ENCODE measurements at places on chromosomes 16 and 17.
A peak's percentile ranks its signal among the peaks of the same experiment; 100 is the strongest.

DNA sequence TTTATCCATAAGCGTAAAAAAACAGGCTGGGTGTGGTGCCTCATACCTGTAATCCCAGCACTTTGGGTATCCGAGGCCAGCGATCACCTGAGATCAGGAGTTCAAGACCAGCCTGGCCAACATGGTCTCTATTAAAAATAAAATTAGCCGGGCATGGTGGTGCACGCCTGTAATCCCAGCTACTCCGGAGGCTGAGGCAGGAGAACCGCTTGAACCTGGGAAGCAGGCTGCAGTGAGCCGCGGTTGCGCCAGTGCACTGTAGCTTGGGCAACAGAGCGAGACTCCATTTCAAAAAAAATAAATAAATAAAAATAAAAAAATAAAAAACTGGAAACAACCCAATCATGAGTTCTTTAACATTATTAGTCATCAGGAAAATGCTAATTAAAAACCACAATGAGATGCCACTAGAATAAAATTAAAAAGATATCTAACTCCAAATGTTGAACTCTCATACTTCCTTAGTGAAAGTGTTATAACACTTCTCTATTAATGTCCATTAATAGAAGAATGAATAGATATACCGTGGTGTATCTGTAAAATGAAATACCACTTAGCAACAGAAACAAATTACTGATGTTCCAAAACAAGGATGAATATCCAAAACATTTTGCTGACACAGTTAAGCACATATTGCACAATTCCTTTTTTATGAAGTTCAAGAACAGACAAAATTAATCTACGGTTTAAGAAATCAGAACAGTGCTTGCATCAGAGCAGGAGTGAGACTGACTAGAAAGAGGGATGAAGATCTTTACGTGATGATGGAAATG is 13.1 kb downstream of the MPHOSPH6 start:
- no peak for DNase-seq

GRCh38 chr16:19406891-19407491 is 10.7 kb upstream of the TMC5 start:
- no peak for DNase-seq

DNA sequence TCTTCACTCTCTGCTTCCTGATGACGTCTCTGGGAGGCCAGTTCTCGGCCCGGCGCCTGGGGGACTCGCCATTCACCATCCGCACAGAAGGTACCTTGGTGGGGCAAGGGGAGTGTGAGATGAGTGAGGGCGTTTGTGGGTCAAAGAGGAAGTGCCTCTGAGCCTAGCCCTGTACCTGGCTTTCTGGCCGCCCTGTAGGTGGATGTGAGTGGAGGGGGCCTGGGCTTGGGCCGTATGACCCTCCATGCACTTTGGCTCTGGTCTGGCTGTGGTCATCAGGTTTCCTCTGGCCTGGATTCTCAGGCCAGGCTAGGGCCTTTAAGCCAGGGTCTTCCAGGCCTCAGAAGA is 4.6 kb downstream of the MGAT5B start:
- DNase-seq: no peak

DNA sequence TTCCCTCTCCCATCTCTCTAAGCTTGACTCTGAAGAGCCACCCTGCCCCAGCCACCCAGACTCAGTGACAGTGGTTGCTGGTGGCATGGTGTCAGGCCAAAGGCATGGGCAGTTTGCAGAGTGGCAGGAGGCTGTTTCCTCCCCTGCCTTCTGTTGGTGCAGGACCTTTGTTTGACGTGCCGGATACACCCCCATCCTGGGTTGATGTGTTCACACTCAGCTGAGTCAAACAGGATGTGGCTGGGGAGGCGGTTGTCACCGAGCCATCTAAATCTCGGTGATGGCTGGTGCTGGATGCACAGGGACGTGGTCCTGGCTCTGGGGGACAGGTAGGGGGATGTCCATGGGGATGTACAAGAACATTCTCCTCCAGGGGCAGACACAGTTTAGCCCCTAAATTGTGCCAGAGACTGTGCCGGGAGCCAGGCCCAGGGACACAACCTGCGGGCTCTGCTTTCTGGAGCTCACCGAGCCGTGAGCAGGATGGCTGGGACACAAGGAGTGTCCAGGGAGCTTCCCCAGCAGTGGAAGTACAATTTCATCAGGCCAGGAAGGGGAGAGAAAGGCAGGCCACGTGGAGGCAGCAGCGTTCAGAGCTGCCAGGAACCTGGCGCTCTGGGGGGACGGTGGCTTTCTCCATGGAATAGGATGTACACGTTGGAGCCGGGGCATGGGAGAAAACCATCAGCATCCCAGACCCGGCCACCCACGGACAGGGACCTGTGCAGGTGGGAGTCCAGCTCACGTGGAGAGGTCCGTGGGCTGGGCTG is 264.2 kb downstream of the SEC14L1 start:
- DNase-seq: peak; percentile 93

GRCh38 chr17:71937914-71938313 is 182.9 kb upstream of the SOX9 start:
- no peak for DNase-seq

GRCh38 chr16:48556913-48557351 is 53.0 kb downstream of the N4BP1 start:
- DNase-seq: peak; percentile 45

DNA sequence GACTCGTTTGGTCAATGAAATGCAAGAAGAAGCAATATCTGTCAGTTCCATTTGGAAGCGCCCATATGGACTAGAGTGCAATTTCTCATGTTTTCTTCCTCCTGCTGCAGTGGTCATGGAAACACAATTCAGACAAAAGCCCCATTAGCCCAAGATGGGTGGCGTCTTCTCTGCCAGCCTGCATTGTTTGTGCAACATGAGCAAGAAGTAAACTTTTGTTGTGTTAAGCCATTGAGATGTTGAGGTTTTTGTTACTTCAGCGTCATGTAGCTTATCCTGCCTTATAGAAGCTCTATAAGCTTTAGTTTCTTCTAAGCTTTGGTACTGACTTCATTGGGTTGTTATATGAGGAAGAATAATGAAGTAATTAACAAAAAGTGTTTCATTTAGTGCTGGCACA is 137.4 kb downstream of the NPIPB5 start:
- no peak for DNase-seq

DNA sequence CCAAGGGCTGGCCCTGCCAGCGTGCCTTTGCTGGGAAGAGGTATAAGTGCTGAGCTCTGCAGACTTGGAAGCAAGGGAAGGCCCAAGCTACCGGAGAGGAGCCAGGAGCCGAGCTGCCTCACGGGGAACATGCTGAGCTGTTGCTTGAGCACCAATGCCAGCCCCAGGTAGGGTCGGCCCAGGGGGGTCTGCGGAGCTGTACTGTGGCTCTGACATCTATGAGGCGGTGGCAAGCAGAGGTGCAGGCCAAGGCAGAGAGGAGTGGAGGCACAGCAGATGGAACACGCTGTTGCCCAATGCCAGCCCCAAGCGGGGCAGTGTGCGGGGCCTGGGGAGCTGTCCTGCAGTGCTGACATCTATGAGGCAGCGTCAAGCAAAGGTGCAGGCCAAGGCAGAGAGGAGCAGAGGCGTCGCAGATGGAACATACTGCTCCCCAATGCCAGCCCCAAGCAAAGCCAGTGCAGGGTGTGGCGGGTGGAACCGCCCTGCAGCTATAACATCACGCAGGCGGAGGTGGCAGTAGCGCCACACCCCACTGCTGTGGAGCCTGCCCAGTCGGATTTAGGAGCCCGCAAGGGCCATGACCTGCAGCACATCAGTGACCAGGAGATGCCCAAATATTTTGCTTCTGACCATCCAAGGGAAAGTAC is 10.0 kb downstream of the GGA2 start:
- DNase-seq: no peak

DNA sequence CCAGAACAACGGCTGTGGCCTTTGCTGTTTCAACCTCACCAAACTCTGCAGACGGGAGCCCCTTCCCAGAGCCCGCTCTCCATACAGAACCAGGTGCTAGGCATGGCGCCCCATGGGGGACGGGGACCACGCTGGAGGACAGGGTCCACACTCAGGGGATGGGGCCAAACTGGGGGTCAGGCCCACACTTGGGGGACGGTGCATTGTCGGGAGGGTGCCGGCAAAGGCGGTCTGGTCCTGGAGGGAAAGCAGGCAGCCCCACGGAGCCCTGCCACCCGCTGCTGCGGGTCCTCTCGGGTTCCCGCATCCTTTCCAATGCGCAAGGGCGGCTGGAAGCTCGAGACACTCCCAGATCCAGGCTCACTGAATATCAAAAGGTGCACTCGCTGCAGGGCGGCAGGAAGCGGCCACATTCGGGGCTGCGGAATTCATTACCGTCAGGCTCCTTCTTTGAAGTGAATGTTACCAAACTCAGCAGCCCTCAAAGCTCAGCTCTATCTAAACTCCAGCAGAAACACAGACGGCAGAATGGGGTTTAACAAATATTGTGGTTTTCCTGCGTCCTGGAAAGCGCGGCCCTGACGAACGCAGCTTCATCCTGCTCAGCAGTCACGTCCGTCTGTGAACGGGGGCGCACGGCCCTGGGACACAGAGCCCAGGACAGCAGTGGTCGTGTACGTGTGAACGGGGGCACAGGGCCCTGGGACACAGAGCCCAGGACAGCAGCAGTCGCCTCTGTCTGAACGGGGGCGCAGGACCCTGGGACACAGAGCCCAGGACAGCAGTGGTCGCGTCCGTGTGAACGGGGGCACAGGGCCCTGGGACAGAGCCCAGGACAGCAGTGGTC is 41.3 kb downstream of the LMF1 start:
- DNase-seq: no peak

- no peak for DNase-seq
These were observed 59.8 kb downstream of the KPNA2 start for GRCh38 chr17:68095205-68095811.

GRCh38 chr17:49456183-49456965 is 38.7 kb upstream of the NGFR start:
- DNase-seq: peak; percentile 85

GRCh38 chr16:11340710-11341109 is 4.5 kb upstream of the RMI2 start:
- no peak for DNase-seq

- DNase-seq: no peak
These were observed 5.4 kb downstream of the DYNC1LI2 start for GRCh38 chr16:66746048-66746447.

GRCh38 chr16:8782673-8783072 is 14.8 kb downstream of the TMEM186 start:
- DNase-seq: no peak

DNA sequence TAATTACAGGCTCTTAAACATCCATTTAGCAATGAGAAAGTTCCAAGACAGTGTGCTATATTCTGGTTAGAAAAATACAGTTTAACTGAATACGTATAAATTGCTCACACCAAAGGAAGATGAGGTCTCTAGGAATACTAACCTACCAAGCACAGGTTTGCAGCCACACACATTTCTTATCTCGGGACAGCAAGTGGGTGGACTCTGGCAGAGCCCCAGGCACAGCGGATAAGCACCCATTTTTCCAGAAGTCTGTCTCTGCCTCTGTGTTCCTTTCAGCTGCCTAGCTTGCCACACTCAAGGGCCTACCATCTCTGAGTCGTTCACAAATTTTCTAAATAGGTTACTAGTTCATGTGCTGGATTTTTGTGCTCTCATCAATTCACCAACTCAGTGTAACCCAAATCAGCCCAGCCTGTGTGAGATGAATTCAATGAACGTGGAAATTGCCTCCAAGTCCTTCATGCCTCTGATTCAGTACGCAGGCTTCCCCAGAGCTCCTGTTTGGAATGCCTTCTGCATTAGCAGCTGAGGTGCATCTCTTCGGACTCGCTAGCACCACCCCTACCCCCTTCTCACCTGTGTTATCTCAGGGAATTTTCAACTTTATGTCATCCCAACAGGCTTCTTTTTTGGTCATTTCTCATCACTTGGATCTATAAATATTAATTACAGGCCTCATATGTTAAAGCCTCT is 581.0 kb upstream of the CDH11 start:
- no peak for DNase-seq

GRCh38 chr17:17682737-17683680 is 1.8 kb downstream of the RAI1 start:
- peak; percentile 61 for DNase-seq

DNA sequence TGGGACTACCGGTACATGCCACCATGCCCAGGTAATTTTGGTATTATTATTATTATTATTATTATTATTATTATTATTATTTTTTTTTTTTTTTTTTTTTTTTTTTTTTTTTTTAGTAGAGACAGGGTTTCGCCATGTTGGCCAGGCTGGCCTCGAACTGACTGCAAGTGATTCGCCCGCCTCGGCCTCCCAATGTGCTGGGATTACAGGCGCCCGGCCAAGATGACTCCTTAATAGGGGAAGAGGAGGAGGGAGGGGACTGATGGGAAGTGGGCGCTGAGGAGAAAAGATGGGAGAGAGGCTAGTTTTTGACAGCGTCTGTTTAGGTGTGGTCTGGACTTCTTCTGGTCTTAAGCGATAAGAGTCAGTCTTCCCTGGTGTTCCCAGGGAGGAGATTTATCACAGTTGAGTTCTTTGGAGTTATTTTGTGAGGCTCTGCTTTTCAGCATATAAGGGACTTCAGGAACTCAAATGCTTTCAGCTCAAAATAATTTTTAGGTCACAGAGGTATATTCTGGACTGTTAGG is 34.4 kb upstream of the SLC5A10 start:
- DNase-seq: no peak

GRCh38 chr17:74610108-74610507 is 13.4 kb downstream of the CD300E start:
- DNase-seq: no peak

GRCh38 chr17:47719411-47720152 is 13.5 kb upstream of the TBX21 start:
- DNase-seq: peak; percentile 79

DNA sequence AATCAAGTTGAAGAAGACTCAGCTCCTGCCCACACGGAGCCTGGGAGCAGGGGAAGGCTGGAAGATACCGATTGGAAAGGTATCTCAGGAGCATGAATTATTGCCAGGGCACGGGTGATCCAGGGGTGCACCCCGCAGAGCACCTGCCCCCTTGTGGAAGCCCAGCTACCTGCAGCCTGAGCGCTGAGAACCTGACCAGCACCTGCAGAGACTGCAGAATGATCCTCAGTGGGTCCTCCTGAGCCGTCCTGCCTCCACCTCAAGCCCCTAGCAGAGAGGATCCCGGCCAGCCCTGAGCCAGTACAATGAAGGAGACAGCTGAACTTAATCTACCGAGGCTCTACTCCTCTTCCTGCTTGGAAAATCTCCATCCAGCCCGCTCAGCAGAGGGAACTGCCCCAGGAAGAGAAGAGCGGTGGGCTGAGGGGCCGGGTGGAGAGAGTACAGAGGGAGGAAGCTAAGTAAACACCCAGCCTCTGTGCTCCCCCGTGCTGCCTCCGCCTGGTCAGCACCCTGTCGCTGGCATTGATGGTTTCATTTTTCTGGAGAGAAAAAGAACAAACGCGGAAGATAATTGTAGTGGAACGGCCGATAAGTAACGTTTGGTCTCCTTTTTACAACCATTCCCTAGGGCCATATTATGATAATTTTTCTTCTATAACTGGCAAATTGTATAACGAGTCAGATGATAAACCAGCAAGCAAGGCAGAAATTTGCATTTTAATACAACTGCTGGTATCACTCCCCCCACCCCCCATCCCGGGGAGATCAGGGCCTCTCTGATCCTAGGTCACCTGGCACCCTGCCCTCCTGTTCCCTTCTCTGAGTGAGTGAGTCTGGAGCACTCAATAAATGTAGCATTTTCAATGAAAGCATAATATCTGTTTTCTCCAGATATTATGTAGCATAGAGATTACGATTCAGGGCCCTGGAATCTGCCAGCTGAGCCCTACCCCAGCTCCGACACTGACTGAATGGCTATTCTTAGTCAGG is 204.5 kb upstream of the RPL38 start:
- peak; percentile 75 for DNase-seq

GRCh38 chr17:77832180-77832560 is 126.3 kb upstream of the TNRC6C start:
- DNase-seq: no peak

All from urothelium cell line (cell line).